ENCODE measurements at places on chromosomes 7 and 10. TPM values are rescaled to one million over a fixed set of nuclear protein-coding genes. Genes with fewer than 3 reads are reported as not detected.

DNA sequence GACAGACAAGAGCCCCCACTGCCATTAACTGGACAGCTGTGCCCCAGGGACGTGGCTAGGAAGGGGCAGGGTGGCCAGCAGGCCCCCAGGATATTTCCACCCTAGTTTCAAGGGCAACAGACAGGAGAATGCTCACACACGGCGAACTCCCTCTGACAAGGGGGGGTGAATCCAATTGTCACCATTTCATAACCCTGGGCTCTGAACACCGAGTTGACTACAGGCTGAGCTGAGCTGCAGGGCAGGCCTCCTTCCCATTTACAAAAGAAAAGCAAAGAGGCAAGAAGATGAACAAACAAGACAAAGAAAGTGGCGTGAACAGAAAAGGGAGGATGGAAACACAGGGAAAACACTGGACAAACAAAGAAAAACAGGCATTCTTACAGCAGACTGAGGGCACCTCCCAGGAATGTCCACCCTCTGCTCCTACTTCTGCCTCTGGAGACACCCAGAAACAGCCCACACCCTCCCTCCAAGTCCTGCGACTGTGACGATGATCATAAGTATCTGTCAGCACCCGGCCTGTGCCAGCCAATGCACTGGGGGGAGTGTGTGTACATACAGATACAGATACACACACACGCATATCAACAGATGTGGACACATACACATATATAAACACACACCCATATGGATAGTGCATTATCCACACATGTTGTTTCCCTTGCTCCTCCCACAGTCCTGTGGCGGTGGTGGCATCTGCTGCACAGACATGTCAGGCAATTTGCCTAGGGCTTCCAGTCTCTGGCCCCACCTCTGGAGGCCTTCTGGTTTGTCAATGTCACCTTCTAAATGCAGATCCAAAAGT, 66.2 kb downstream of the FAM53B start:
- DNase-seq = peak; percentile 30

DNA sequence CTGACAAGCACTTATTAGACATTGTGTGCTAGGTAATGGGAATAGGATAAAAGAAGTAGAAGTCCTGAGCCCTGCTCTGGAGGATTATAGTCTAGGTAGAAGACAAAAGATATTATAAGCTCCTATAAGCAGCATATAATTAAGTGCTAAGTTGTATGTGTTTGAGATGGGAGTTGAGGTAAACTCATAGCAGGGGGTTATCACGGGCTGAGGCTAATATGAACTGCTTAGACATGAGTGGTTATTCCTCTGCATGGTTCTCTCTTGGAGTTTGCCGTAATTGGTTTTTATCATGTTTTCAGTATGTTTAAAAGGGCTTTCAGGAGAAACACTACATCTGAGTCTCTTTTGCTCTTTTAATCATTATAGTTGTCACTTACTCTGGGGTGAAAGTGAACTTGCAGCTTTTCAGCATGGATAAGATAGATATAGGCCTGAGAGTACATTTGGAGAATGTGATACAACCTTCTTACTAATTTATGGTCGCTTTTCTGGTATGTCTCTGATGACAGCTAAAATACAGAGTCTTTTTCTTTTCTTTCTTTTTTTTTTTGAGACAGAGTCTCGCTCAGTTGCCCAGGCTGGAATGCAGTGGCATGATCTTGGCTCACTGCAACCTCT, 39.0 kb downstream of the SMNDC1 start:
- DNase-seq = no peak

DNA sequence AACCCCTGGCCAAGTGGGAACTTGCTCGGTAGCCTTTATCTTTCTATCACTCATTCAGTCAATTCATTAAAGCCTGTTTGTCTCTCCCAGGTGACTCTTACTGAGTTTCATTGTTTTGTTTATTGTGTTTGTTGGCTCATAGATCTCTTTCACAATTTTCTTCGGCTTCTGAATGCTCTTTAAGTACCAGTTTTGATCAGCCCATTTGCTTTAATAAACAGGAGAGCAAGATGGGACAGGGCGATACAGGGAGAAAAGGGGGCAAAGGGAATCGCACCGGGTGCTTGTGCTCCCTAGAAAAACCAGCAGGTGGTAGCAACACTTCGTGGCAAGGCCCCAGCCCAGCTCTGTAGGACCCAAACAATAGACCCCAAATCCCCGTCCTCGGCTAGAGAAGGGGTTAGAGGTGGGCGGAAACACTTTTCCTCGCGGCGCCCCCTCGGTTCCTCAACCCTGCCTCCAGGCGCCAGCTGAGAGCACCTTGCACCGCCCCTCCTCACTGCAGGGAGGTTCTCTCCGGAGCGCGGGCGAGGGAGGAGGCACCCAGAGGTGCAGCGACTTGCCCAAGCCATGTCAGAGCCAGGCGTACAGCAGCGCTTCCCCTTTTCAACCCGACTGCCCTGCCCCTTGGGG, 1.0 kb upstream of the EPHB6 start:
- peak; percentile 85 for DNase-seq

- no peak for DNase-seq
Measured at GRCh38 chr10:89741126-89741762, 39.9 kb downstream of the KIF20B start.

- DNase-seq = peak; percentile 78
Measured at GRCh38 chr7:1533547-1534329, 3.2 kb downstream of the MAFK start.

The NKX1-2 gene
- not detected for total RNA-seq

The STEAP2 gene
- not detected for total RNA-seq

GRCh38 chr10:24502006-24502405, 221.7 kb downstream of the ARHGAP21 start:
- DNase-seq = no peak

The SPDYE11 gene
- total RNA-seq = not detected

The ADAM12 gene
- 1.2 TPM for total RNA-seq

GRCh38 chr7:5776894-5777660, 4.4 kb downstream of the RNF216 start:
- peak; percentile 26 for DNase-seq

The EPO gene
- not detected for total RNA-seq

The SH2D4B gene
- 0.11 TPM for total RNA-seq

The MRC1 gene
- total RNA-seq = 0.04 TPM

DNA sequence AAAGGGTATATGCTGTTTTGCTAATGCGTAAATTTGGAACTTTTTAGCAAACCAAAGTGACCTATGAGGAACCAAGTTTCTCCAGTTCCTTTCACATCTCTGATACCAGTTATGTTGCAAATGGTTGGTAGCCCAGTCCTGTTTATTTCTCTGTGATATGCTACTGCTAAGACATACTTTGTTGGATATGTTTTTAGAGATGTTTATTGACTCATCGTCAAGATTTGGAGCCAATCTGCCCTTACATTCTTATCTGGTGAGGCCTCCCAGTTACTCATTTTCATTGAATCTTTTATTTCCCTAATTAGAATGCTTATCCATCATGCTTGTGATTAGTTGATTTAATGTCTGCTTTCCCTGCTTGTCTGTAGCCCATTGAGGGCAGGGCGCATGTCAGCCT, 58.9 kb downstream of the LRGUK start:
- no peak for DNase-seq

The GATA3 gene
- 30.2 TPM for total RNA-seq

All from activated CD4-positive, alpha-beta T cell treated with anti-CD3 and anti-CD28 coated beads for 36 hours (primary cell).